Activated CD8-positive, alpha-beta memory T cell treated with anti-CD3 and anti-CD28 coated beads for 1 hour (primary cell): ENCODE measurements at places on chromosomes 3 and 15.

DNA sequence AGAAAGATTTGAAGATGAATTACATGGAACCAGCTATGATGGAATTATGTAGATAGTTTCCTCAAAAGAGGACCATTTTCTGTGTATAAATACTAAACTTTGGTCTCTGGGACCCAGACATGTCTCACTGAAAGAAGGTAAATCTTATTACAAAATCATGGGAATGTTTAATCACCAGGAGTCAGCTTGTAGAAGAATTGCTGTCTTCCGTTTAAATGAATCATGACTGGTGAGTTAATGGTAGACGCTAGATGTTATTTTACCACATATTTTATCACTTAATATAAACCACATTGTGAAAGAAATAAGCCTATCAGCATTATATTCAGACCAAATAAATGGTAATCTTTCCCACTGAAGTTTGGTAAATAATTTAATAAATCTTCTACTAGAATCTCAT, 322.3 kb upstream of the SUCLG2 start:
- no peak for DNase-seq

DNA sequence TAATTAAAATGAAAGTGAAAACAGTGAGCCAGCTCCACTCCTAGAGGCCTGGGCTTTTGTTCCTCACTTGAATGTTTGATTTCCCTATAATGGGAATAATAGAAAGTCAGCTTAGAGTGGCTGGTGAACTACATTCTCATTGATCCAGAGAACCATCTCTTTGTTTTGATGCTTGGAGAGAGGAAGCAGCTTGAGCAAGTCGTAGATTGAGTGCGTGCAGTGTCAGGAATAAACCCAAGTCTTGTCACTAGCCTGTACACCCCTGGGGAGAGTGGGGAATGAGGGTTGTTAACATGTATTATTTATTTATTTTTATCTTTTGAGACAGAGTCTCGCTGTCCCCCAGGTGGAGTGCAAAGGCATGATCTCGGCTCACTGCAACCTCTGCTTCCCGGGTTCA, 885 bp upstream of the LSG1 start:
- DNase-seq: no peak

DNA sequence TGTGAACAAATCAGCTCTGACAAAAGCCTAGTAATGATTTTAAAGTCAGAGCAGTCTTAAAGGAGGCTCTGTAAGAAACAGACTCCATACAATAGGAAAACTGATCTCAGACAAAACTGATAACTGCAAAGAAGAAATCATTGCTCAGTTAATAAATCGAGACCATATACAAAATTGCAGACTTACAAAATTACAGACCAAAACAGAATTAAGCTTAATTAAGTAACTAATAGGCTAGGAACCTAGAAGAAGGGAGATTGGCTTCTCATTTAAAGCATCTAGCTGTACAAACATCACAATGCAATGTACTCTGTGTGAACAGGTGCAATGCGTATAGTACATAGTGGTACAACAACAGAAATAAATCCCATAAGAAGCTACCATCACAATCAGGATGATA, 46.3 kb downstream of the ZBTB20 start:
- no peak for DNase-seq

DNA sequence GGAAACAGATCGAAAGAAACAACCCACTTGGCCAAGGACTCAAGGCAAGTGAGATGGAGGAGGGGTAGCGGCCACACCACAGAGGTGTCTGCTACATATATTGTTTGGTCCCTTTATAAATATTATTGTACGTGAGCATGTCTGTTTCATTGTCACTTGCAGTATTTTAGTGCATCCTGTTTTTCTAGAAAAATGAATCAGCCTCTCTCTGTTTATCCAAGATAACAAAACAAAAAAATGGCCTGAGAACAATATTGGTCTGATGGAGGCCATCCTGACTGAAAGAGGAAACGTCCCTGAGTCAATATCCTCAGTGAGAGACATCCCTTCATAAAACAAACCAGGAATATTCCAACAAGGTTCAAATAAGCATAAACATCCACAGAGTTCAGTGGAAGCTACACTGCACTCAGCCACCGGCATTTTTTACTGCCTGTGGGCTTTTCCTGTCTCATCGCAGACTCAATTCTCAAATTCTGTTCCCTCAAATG, 42.0 kb downstream of the WWTR1 start:
- DNase-seq: no peak

DNA sequence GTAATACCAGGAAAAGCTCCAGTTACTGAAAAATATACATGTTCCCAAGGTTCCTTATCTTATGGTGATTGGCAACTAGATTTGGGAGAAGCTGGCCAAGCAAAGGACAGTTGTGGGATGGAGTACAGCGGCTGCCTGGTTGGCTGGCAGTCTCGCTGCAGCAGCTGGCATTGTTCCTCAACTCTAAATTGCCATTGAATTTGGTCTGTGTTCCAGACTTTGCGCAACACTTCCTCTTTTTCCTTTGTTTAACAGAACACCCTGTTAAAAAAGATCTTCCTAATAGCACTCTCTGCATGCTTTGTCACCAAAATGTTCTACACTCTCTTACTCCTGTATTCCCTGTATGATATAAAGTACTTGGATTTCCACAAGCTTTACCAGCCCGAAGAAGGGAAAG, 420.6 kb upstream of the RBMS3 start:
- DNase-seq: no peak

- DNase-seq: no peak
Observed at GRCh38 chr15:57334257-57334656, 42.0 kb upstream of the CGNL1 start.

- no peak for DNase-seq
Observed at GRCh38 chr3:186986406-186986805, 56.1 kb downstream of the ST6GAL1 start.

- DNase-seq: no peak
Observed at GRCh38 chr15:95202569-95203349, 971.4 kb downstream of the MCTP2 start.

DNA sequence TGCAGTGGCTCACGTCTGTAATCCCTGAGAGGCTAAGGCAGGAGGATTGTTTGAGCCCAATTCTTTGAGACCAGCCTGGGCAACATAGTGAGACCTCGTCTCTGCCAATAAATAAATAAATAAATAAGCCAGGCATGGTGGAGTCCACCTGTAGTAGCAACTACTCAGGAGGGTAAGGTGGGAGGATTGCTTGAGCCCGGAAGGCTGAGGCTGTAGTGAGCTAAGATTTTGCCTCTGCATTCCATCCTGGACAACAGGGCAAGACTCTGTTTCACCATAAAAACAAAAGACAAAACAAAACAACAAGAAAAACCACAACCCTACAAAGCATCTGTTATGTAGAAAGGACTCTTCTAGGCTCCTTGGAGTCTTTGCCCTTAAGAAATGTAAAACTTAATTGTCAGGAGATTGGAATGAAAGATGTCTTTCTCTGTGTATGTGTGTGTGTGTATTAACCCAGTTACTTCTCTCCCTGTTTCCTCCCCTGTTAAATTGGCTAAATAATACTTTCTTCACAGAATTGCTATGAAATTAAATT, 9.5 kb downstream of the NECTIN3 start:
- no peak for DNase-seq

- DNase-seq: no peak
Observed at GRCh38 chr15:78408355-78408640, 29.7 kb upstream of the IREB2 start.

DNA sequence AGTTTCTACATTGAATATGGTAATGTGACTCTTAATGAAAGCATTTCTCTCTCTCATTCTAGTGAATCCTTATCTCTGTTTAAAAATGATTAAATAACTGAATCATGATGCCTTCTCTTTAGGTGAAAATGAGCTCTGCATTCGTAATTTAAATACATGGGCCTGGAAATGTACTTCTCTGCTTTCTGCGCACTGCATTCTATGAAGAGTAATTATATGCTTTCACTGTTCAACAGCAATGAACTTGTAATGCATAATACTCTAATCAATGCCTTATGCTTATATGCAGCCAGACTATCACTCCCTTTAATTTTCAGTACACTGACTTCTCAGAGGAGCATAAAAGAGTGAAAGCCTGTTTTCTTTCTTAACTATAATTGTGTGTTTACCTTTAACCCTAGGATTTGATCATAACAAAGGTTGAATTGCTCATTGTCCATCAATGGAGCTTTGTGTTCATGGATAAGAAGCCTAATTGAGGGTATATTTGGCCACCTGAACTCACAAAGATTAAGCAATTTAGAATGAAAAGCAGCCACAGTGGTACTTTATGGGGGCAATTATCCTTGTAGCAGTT, 330.8 kb upstream of the PDZRN3 start:
- DNase-seq: no peak

DNA sequence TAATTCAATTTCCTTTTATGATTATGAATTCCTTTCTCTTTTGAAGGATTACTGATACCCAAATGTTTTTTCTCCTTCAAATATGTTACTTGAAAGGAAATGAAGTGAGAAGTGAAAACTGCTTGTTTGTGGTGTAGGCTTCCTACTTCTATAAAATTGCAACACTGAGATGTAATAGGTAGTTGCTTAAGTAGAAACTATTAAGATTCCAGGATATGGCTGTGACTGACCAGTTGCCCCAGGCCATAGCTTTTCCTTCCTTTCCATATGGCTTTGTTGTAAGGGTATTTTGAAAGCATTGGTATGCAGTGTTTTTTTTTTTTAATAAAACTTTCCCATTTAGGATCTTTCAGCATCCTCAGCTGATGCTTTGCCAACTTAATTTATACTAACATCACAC, 28.5 kb downstream of the DNAJC13 start:
- DNase-seq: no peak

DNA sequence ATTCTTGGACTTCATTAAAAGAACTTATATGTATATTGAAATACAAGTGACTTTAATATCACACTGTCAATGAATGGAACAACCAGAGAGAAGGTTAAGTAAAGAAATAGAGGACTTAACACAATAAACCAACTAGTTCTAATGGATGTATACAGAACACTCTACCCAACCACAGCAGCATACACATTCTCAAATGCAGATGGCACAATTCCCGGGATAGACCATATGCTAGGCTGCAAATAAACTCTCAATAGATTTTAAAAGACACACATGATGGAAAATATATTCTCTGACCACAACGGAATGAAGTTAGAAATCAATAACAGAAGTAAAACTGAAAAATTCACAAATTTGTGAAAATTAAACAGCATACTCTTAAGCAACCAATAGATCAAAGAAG, 214.3 kb upstream of the LINGO1 start:
- DNase-seq: no peak

GRCh38 chr3:188051801-188052168, 102.2 kb upstream of the LPP start:
- no peak for DNase-seq

GRCh38 chr3:37765591-37766488, 95.8 kb upstream of the CTDSPL start:
- DNase-seq: no peak
